Activated CD8-positive, alpha-beta memory T cell treated with anti-CD3 and anti-CD28 coated beads, Interleukin-2, amount 50 U/mL, for 48 hours (primary cell): ENCODE measurements at places on chromosomes 1 and 21.

DNA sequence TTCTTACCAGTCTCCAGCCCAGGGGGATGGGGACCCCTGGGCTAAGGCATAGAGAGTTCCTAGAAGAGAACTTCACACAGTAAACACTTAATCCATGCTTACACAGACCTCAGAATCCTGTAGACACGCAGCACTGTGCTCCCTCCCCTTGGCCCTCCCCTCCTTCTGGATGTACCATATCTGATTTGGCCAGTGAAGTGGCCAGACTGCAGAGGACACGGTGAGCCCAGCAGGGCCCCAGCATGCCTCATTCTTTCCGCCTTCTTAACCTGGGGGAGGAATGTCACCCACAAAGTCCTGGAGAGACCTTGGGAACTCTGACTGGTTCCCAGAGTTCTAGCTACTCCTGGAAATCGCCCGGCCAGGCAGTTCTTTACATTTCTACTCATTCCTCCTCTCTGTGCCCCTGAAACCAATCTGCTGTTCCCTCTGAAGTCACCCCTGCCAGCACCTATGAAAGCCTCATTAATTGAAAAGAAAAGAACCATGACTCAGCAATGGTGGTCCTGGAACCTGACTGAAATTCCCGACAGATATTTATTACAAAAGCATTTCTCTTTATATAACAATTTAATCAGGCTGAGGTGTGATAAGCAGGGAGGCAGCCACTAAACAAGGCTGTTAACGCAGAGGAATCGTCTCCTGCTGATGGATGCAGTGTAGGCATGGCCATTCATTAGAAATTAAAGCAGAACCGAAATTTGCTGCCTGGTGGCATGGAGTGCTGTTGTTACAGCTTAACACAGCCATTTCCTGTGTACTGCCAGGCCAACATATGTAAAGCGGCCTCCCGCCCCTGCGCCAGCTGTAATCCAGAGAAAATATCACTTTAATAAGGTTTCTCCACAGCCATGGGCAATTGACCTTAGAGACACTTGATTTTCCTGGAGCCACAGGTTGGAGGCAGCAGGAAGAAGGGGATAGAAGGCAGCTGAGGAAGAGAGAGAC, 74.6 kb upstream of the KCND3 start:
- no peak for DNase-seq

- DNase-seq, result no peak
Measured at GRCh38 chr1:156422602-156423091, 53.6 kb downstream of the RHBG start.

DNA sequence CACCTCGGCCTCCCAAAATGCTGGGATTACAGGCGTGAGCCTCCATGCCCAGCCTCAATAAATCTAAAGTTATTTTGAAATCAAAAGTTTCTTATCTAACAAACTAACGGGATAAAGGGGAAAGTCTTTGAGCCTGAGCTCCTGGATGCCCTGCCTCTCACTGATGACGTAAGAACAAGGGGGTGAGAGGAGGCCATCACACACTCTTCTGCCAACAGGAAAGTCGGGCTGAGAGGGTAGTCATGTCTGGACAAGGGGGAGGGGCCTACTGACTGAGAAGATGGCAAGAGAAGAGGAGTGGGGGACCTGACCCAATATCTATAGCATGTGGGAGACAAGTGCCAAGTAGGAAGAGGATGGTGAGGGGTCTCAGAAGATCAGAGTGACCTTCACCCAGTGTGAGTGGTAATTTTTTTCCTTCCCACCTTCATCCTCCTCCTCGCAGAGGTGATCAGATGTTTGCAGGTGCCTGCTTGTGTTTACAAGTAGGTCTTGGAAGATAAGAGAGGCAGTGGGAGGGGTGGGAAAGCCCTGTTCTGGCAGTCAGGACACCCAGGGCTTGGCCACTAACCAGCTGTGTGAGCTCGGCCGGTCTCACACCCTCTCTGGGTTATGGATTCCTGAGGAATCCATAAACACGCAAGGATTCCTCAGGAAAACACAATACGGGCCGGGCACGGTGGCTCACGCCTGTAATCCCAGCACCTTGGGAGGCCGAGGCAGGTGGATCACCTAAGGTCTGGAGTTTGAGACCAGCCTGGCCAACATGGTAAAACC, 9.6 kb downstream of the UQCRHL start:
- no peak for DNase-seq

- DNase-seq, result no peak
Measured at GRCh38 chr21:40053007-40053406, 185.8 kb downstream of the PCP4 start.

GRCh38 chr21:45041351-45041805, 33.0 kb upstream of the ADARB1 start:
- DNase-seq, result no peak

- no peak for DNase-seq
Measured at GRCh38 chr1:24216276-24217074, 29.4 kb upstream of the IFNLR1 start.

DNA sequence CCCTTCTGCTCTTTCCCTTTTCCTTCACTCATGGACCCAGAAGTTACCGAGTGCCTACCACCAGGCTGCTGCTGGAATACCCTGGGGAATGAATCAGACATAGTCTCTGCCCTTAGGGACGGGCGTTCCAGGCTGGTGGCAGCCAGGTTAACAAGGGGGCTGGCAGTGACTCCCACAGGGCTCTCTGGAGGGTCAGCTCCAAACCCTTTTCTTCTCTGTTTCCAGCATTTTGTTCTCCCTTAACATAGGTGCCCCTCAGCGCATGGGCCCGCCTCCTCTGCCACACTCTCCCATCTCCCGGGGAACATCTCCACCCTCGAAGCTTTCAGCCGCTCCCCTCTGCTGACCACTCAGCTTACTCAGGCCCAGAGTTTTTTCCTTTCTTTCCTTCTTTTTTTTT, 62.9 kb upstream of the LRP8 start:
- DNase-seq, result no peak

GRCh38 chr21:32523988-32524719, 61.2 kb downstream of the TCP10L start:
- DNase-seq, result no peak

GRCh38 chr1:165586398-165586797, 42.6 kb downstream of the LRRC52 start:
- no peak for DNase-seq
